NCI-H510A (cell line): ENCODE measurements at places on chromosomes 13 and 19.

- no peak for DNase-seq
Measured at GRCh38 chr13:75236774-75237173, 245.2 kb downstream of the TBC1D4 start.

GRCh38 chr19:7706188-7706954, 4.4 kb upstream of the FCER2 start:
- no peak for DNase-seq

GRCh38 chr13:48838193-48838973, 137.3 kb upstream of the FNDC3A start:
- no peak for DNase-seq

- no peak for DNase-seq
Measured at GRCh38 chr13:84445776-84446175, 563.5 kb upstream of the SLITRK1 start.
